ENCODE measurements at places on chromosomes 11 and 22. TPM values are rescaled to one million over a fixed set of nuclear protein-coding genes. Genes with fewer than 3 reads are reported as not detected.

The OR51B2 gene
- not detected for total RNA-seq

GRCh38 chr11:1227551-1228100 is 4.8 kb downstream of the MUC5B start:
- peak; percentile 27 for DNase-seq

DNA sequence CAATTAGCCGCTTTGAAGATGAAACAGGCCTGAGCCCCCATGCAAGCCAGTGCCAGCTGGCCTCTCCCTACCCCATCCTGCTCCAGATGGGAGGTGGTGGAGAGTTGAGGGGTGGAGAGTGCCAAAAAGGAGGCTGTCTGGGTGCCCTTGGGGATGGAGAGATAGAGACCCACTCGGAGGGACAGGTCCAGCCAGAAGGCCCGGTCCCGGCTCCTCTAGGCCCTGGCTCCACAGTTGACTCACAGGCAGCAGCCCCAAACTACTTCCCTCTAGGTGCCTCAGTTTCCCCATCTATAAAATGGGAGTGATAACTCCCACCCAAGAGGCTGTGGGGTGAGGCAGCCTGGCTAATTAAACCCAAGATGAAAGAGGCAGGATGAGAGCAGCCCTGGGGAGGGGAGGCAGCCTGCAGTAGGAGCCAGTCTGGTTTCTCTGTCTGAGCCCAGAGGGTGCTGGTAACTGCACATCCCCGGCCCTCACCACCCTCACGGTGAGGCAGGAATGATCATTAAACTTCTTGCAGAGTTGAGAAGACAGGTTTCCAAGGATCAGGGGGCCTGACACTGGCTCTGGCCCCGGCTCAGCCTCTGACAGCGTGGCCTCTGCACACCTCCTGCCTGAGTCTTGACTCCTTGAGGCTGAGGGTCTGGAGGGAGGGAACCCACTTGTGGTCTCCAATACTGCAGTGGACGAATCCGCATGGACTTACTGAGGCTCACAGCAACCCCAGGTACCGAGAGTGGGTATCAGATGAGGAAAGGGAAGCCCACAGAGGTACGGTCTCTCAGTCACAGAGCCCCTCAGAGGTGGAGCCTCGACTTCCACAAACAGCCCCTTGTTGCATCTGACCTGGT is 1.4 kb upstream of the AP5B1 start:
- DNase-seq, result no peak

- DNase-seq, result no peak
Observed at GRCh38 chr11:19027829-19028595, 32.5 kb downstream of the MRGPRX2 start.

DNA sequence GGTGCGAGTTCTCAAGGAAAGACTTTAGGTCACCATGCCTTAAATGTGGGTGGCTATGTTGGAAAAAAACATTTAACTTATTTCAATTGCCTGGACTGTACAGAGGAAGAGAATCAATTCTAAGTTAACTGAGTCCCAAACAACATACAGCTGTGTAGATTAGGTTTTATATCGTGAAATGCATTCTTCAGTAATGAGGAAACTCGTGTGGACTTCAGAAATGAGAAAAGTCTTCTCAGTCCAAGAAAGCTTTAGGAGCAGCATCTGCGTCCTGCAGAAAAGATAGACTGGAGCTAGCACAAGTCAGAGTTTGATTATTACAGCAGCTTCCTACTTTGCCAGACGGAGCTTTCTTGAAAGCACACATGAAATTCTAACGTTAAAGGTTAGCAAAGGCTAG is 673.0 kb downstream of the OPCML start:
- no peak for DNase-seq

The CBL gene
- total RNA-seq, result 6.5 TPM

The ASCL2 gene
- total RNA-seq, result 0.11 TPM

DNA sequence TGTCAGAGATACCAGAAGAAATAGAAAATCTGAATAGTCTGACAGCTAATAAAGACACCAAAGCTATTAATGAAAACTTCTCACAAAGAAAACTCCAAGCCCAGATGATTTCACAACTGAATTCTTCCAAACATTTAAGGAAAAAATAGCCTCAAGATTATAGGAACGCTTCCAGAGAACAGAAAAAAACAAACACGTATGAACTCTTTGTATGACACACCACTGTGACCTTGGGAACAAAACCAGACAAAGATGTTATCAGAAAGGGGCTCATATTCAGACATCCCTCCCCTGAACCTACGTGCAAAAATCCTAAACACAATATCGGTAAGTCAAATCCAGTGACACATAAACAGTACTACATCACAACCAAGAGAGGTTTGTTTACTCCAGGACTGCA is 23.5 kb downstream of the CERK start:
- no peak for DNase-seq

The NXPE2 gene
- not detected for total RNA-seq

The SLC25A18 gene
- 2.5 TPM for total RNA-seq

GRCh38 chr22:37499789-37500540 is 13.8 kb upstream of the MFNG start:
- no peak for DNase-seq

- no peak for DNase-seq
Observed at GRCh38 chr11:72309074-72309598, 65.2 kb upstream of the PHOX2A start.

- no peak for DNase-seq
Observed at GRCh38 chr22:49129736-49130135, 697.9 kb downstream of the BRD1 start.

DNA sequence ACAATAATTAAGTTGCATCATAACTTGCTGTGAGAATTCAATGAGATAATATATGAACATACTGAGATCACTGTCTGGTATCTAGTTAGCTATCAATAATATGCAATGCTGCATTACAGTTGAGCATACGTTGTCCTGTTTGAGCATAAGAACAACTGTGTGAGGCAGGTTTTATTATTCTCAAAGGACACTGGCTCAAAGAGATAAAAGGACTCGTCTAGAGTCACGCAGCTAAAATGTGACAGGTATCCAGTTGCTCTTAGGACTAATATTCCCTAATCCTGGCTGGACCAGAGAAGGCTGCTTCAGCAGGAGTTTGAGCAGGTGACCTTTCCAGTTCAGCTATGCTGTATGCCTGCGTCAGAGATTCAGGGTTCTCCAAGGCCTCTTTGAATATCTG is 92.5 kb downstream of the PLEKHA7 start:
- DNase-seq, result no peak

GRCh38 chr11:80280737-80281136 is 839.9 kb upstream of the TENM4 start:
- peak; percentile 33 for DNase-seq

The GUCY1A2 gene
- total RNA-seq, result 10.6 TPM

- DNase-seq, result no peak
Observed at GRCh38 chr11:70703141-70704064, 305.1 kb downstream of the CTTN start.

- DNase-seq, result no peak
Observed at GRCh38 chr22:47209040-47209514, 446.6 kb downstream of the TBC1D22A start.

DNA sequence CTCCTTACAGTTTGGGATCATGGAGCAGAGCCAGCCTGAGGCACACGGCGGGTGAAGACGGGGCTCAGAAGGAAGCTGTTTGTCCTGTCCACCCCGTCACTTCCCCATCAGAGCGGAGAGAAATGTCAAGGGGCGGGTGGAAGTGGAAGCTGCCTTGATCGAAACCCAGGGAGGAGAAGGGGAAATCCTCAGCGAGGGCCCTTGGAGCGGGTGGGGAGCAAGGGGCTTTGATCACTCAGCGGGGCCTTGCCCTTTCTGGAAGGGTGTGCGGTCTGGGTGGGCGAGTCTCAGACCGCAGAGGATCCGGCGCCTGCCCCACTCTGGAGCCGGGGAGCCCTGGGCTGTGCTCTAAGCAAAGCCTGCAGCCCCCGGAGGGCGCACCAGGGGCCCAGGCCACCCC is 320.4 kb downstream of the NTM start:
- no peak for DNase-seq

The LIF gene
- total RNA-seq, result 0.54 TPM

DNA sequence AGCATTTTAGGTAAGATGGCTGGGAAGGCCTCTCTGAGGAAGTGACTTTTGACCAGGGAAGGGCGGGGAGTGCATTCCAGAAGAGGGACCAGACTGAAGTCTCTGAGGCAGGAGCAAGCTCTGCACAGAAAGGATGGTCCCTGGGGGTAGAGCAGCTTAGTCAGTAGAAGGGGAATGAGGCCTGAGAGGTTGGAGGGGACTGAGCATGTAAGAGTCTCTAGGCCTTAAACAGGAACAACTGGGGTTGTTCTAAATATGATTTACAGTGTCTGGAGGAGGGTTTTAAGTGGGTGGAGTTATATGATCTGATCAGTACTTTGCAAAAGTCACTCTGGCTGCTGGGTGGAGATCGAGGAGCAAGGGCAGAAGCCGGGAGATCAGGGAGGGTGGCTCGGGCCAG is 31.7 kb upstream of the TEF start:
- no peak for DNase-seq

- no peak for DNase-seq
Observed at GRCh38 chr22:47296405-47297260, 534.2 kb downstream of the TBC1D22A start.

The MUC5AC gene
- total RNA-seq, result not detected

GRCh38 chr11:128304666-128305485 is 282.5 kb downstream of the ETS1 start:
- DNase-seq, result no peak

DNA sequence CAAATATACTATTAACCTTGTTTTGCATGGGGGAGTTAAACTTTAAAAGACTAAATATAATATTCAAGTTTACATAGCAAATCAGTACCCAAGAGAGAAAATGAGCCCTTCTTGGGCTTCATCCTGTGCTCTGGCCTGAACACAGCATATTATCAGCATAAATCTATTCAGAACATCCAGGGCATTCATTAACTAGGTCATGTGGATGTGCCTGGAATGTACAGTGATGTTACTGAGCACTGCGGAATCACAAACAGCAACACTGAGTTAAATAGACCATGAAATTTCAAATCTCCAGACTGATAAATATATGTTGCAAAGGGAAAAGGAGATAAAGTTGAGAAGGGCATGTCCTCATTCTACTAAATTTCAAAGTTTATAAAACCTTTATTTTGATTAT is 426.4 kb downstream of the AASDHPPT start:
- no peak for DNase-seq

- no peak for DNase-seq
Observed at GRCh38 chr11:120338107-120338933, 2.1 kb downstream of the ARHGEF12 start.

The P2RX3 gene
- 1.3 TPM for total RNA-seq

DNA sequence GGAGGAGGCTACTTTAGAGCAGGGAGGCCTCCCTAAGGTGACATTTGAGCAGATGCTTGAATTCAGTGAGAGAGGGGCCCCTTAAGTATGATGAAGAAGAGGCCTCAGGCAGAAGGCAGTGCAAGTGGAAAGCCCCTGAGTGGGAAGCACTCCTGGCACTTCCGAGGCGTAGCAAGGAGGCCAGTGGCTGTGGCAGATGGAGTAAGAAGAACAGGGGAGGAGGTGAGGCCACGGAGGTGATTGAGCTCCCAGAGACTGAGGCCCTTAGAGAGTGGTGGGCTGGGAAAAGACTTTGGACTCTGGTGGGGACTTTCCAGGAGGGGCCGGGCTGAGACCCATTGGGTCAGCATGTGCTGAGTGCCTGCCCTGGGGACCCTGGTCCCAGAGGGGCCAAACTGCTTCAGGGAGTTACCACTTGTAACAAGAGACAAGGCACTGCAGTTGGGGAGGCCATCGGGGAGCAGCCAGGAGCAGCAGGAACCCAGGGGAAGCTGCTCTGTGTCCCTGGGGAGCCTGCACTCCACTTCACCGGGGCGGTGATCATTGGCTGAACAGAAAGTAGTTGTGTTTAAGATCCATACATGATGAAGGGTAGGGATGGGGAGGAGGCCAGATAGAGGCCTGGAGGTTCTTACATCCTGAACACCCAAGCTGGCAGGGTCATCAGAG is 2.5 kb upstream of the CENPM start:
- DNase-seq, result no peak

- no peak for DNase-seq
Observed at GRCh38 chr11:69637198-69637940, 3.6 kb upstream of the CCND1 start.

- peak; percentile 83 for DNase-seq
Observed at GRCh38 chr11:123577081-123577598, 77.3 kb downstream of the SCN3B start.

- DNase-seq, result no peak
Observed at GRCh38 chr22:20499769-20500168, 4.2 kb upstream of the KLHL22 start.

Data from Right ventricle myocardium superior (tissue), 1 donor.